ENCODE measurements at places on chromosomes 5 and 9.

DNA sequence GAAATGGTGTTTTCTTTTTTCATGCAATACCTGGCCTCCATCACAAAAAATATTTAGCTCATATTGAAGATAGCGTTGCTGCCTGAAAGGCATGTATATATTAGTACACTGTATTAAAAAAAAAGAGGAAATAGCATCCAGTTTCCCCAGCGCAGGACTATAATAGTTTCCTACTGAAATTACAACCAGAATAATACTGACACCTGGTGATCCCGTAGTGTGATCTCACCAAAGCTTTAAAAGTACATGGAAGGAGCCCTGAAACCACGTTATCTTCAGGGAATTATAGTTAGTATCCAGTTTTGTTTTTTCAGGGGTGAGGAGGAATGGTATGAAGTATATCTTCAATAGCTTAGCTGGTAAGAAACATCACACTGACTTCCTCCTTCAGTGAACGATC lies 264.9 kb downstream of the CD180 start:
- no peak for DNase-seq

- no peak for DNase-seq
These were observed 691.2 kb upstream of the CDH6 start for GRCh38 chr5:30502277-30502676.

DNA sequence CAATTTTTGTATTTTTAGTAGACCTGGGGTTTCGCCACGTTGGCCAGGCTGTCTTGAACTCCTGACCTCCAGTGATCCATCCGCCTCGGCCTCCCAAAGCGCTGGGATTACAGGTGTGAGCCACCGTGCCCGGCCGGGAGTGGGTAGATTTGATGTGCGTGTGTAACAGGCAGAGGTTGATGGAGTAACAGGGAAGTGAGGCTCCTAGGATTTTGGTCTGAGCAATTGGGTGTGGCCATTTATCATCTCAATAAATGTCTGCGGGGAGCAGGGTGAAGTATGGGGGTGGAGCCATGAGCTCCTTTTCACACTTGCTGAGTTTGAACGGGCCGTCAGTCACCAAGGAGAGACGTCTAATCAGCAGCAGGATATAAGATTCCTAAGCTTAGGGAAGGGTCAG lies 1.2 kb upstream of the REXO4 start:
- no peak for DNase-seq

- DNase-seq = no peak
These were observed 5.9 kb downstream of the FAM193B start for GRCh38 chr5:177548495-177548894.

DNA sequence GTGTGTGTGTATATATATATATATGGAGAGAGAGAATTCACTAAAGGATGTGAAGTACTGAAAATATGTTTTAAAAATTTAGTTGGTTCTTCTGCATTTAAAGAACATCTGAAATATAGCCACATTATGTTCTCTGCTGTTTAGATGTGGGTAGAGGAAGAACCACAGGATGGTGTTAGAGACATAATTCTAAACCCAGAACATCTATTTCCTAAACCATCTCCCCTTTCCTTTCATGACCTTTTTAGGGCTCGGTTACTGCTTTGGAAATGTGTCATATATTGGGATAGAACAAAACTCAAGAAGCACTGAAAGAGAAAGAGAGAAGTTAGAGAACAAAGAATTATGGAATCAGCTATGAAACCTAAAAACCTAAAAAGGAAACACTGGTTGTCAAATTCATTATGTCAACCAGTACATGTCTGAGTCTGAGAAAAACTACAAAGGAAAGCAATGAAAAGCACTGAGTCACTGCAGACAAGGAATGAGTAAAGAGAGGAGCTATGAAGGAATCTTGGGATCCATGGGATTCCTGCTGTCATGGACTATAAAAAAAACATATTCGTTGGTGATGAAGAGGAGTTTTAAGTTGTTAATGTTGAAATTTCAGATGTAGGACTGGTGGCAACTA lies 28.4 kb downstream of the SLC12A2 start:
- no peak for DNase-seq

DNA sequence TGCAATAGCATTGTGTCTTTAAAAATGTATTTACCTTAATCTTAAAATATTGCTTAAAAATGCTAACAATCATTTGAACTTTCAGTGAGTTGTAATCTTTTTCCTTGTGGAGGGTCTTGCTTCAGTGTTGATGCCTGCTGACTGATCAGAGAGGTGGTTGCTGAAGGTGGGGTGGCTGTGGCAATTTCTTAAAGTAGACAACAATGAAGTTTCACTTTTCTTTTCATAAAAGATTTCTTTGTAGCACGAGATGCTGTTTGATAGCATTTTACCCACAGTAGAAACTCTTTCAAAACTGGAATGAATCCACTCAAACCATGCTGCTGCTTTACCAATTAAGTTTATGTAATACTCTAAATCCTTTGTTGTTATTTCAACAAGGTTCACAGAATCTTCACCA lies 50.8 kb downstream of the NR3C1 start:
- DNase-seq = no peak

DNA sequence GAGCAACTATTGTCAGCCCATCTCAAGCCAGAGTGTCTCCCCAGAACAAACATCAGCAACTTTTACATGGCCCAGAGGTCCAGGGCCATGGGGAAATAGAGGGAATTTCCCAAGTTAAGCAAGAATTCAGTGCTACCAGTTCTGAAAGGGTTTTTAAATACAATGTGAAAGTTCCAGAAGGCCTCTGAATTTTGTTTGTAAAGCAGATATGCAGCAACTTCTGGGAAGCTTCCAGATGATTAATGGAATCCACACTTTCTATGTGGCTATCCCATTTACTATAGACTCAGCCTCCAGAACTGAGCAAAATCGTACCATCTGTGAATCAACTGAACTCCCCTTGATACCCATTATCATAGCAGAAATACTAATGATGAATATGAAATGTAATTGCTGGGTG lies 93.8 kb downstream of the FEM1C start:
- DNase-seq = no peak

DNA sequence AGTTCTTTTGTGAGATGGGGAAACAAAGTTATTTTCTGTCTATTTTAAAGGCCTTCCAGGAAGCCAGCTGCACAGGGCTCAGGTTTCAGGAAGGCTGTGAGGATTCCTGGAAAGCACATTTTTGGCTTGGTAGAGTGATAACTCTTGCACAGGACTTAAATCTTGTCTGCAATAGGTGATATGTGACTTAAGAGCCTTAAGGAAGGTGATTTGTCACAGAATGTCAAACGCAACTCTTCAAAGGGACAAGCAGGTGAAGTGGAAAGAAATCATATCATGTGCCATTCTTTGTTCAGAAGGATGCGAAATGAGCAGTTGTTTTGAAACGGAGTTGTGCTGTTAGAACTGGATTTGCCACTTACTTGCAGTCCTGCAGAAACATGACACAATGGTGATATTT lies 459.3 kb downstream of the MAT2B start:
- no peak for DNase-seq

DNA sequence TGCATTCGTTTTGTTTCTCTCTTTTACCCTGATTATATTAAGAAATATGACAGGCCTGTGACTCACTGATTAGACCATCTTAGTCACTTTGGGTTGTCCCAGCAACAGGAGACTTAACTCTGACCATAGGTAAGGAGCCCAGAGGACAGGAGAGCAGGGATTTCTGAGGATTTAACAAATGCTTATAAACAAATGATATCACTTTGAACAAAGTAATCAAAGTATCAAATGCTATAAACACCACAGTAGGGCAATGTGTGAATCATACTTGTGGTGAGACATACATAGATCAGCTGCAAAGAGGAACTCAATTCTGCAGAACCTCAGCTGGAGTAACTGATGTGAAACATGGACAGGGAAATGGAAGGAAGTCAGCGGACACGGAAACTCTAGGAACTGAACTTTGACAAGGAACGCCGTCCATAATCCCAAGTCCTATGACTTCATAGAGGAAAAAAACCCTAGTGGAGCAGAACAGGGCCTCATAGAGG lies 190.6 kb upstream of the MSX2 start:
- DNase-seq = no peak

DNA sequence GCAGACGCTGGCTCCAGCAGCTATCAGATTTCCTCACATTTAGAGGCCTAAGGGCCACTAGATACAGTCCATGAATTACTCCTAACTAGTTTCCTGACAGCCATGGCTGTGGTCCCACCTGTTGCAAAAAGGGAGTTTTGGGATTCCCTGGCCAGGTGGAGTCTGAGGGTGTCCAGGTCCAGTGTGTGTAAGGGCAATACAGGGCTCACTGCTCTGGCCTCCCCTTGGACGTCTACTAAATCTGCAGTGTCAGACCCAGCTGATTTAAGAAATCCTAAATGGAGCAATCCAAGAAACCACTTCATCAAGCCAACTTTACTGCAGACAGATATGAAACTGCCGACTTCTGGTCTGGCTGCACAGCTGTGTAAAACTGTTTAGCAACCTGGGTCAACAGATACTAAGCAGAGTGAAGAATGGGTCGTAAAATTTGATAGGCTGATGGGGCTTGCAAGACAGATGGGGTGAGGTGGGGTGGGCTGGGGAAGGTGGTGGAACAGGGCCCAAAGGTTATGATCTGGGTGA lies 116.4 kb downstream of the GADD45G start:
- no peak for DNase-seq

DNA sequence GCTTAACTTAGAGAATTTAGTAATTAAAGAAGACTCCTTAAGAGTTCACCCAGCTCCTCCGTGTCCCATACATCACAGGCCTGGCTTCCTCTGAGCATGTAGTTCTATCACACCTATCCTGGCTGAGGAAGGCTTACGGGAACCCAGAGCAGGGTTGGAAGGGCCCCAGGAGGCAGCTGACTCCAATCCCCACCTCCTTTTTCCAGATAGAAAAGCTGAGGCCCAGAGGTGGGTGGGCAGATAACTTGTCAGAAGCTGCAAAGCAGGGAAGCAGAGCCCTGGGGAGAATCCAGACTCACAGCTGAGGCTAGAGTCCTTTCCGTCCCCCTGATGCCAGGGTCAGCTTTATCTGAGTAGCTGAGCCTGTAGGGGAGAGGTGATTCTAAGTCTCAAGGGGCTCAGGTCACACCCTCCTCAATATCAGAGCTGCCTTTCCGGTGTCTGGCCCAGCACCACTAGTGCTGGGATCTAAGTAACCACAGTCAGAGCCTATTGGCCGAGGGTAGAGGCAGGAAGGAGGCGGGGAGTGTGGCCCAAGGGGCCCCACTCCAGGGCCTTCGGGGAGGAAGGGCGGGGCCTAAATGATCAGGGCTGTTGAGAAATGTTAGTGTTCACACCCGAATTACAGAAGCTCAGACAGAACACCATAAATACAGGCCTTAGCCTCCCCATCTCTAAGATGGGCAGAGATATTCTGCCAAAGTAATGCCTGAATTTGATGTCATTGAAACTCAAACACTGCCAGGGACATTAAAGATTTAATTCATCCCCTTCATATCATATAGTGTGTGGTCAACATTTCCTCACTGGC lies 9.9 kb downstream of the CCDC69 start:
- DNase-seq = peak; percentile 69

- DNase-seq = no peak
These were observed 70.7 kb downstream of the THBS4 start for GRCh38 chr5:80105698-80106439.

- DNase-seq = no peak
These were observed 240.9 kb downstream of the TLE4 start for GRCh38 chr9:79812507-79813257.

- no peak for DNase-seq
These were observed 714 bp upstream of the ZNF608 start for GRCh38 chr5:124746916-124747790.

GRCh38 chr5:68411161-68411560 lies 195.6 kb downstream of the PIK3R1 start:
- DNase-seq = no peak

Measured in activated CD4-positive, CD25-positive, alpha-beta regulatory T cell treated with anti-CD3 and anti-CD28 coated beads, Interleukin-2, amount 50 U/mL, for 16 hours (primary cell).